ENCODE measurements at places on chromosomes 1 and 21.

GRCh38 chr1:113282893-113283285 lies 107.4 kb upstream of the MAGI3 start:
- DNase-seq, result no peak

- DNase-seq, result no peak
Measured at GRCh38 chr1:167518331-167518700, at the start of gene CD247. Gene CD247 (minus strand): TSS chr1:167518529. CDS start chr1:167518465, 64 bp downstream.

DNA sequence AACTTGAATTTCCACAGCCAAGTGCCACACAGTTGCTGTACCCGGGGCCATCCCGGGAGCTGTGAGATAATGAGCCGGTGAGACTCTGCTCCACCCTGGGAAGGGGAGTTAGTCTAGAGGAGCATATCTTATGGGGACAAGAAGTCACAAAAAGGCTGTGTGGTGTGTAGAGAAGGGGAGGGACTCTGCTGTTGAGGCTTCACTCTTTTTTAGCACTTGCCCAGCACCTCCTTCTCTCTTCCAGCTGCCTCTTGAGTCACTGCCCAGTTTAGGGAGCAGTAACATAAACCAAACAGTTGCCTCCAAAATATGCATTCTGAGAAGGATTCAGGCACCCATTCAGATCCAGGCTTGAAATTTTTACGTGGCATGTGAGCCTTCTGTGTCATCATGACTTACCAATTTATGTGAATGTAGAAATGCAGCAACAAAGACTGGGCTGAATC lies 744 bp upstream of the WDR26 start:
- DNase-seq, result no peak

- no peak for DNase-seq
Measured at GRCh38 chr1:238052496-238053266, 162.0 kb upstream of the ZP4 start.

DNA sequence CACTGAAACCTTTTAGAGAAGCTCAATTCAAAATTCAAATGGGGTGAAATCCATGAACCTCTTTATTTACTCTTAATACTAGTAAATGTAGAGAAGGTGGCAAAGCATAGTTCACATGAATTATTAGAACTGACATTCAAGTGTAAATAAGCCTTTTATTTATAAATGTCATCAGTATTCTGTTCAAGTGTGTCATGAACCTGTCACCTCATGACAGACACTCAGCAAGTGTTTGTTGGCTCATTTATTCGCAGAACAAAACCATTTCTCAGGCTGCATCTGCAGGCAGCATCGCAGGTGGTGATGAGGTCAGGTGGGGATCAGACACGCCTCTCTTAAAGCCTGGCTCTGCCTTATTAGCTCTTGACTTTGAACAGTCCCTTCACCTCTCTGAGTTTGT lies 116.6 kb downstream of the SETD4 start:
- DNase-seq, result no peak

DNA sequence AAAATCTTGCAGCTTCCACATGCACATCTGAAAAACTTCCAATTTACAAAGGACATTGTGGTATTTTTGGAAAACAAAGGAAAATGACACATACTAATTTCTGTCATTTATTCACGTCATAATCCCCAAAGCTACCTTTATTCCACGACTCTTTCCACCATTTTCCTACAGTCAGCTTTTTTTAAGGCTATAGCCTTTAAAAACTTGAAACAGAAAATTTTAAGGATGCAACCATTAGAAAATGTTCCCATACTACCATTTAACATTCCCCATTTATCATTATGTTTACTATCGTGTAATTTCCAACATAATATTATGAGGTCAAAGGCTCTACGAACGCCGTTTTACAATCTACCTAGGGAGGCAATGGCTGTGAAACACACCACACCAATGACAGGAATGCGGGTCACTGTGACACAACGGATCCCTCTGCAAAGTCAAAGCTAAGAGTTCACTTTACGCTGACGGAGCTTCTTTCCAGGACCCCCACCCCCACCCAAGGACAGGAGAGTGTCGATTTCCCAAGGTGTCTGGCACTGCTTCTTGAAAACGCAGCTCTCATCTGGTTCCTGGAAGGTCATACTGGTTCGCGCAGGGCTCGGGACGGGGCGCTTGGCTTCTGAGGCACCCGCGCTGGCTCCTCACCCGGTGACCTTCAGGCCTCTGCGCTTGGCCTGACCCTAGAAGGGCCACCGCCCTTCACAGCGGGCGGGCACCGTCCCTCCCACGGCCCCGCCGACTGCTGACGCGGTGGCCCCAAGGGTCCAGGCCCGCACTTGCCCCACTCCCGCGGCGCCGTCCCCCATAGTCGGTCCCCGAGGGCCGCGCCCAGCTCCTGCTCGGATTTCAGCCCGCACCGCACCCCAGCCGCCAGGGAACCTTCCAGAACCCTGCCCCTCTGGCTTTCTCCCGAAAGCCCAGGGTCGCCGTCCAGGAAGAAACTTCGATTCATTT lies 50.5 kb upstream of the ATF3 start:
- DNase-seq, result peak; percentile 32

GRCh38 chr1:212594640-212595039 lies 13.9 kb upstream of the ATF3 start:
- DNase-seq, result no peak

DNA sequence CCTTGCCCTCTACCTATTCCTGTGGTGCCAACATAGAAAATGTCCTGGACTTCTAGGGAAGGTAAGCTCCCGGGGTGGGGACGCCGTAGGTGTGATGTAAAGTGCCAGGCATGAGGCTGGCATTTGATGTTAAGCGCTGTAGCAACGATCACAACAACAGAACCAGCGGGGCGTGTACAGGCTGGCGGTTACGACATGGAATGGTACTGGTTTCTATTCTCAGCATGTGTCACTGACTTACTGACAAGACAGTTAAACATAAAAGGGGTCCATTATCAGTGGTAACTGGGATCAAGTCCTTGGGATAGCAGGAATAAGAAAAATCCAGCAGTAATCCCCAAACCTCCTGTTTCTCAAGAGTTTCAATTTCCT lies 58.9 kb downstream of the TGFBR3 start:
- no peak for DNase-seq
